ENCODE measurements at places on chromosomes 16 and 17.
A peak's percentile ranks its signal among the peaks of the same experiment; 100 is the strongest.

GRCh38 chr17:47949197-47949759 is 7.9 kb downstream of the PNPO start:
- DNase-seq, result peak; percentile 64

GRCh38 chr17:31283841-31284240 is 13.2 kb downstream of the OMG start:
- no peak for DNase-seq

DNA sequence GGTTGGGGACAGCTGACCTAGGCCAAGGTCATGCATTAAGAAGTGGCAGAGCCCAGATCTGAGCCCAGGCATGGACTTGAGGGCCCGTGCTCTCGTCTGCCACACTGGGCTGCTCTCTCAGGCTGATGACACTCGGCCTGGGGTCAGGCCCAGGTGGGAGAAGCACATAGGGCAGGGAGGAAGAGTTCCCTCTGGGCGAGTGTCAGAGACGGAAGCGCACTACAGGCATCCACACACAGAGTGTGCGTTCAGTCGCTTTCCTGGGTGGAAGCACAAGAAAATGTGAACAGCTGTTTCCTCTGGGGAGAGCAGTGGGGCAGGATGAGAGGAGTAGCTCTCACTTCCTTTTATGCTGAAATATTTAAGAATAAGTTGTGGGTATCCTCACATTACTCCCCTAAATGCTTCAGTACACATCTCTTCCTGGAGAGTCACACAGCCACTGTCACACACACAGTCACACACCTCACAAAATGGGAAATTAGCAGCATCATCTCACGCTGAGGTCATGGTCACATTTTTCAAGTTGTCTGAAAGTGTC is 59.7 kb downstream of the B9D1 start:
- no peak for DNase-seq

DNA sequence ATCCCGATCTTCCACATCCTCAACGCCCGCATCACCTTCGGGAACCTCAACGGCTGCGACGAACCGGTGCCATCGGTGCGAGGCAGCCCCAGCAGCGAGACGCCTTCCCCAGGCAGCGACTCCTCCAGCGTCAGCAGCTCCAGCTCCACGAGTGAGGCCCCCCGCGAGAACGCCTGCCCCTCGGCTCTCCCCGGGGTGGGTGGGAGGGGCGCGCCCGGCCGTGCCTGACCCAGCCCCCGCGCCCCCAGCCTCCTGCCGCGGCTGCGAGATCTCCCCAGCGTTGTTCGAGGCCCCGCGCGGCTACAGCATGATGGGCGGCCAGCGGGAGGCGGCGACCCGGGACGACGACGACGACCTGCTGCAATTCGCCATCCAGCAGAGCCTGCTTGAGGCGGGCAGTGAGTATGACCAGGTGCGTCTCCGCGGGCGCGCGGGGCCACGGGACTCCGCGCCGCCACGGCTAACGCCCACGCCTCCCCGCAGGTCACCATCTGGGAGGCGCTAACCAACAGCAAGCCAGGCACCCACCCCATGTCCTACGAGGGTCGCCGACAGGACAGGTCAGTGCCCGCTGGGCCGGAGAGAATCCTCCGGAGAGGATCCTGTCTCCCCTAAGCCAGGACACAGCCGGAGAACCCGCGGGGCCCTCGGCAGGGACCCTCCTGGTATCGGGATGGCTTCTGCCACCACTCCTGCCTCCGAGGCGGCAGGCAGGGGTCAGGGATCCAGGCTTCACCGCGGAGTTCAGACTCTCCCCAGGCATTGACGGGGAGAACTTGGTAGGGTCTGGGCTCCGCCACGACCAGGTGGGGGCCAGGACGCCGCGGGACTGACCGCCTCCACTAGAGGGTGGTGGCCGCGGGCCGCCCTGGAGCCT is 10.1 kb downstream of the CORO6 start:
- no peak for DNase-seq

DNA sequence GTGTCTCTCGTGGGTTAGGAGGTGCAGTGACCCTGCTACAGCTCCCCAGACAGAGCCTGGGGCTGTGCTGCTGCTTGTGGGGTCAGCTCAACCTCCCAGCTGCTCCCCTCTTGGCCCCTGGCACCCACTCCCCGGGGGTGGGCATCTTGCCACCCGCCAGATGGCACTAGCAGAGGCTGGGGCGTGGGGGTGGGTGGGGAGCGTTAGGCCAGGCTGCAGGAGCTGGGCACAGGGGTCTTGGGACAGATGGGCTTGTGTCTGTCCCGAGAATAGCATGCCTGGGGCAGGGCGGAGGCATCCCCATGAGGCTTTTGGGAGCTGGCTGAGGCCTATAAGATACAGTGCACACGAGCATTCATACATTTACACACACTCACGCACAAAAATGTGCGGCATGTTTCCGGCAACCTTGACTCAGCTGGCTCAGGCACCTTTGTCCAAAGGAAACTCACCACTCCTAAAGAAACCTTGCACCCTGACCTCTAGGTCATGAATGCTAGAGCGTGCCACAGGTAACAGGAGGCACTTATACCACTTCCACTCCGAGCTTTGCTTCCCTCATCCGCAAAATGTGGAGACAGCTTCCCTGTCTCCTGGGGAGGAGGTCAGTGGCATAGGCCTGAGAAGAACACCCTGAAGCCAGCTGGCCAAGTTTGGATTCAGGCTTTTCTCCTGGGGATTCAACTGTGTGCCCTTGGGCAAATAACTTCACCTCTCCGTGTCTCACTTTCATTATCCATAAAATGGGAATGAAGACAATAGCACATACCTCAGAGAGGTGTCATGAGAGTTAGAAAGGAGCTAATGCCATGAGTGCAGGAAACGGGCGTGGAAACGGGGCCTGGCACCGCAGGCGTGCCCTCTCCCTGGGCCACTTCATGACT is 78.9 kb upstream of the LHX1 start:
- no peak for DNase-seq

- DNase-seq, result no peak
Measured at GRCh38 chr16:16076423-16076813, 127.0 kb downstream of the ABCC1 start.

DNA sequence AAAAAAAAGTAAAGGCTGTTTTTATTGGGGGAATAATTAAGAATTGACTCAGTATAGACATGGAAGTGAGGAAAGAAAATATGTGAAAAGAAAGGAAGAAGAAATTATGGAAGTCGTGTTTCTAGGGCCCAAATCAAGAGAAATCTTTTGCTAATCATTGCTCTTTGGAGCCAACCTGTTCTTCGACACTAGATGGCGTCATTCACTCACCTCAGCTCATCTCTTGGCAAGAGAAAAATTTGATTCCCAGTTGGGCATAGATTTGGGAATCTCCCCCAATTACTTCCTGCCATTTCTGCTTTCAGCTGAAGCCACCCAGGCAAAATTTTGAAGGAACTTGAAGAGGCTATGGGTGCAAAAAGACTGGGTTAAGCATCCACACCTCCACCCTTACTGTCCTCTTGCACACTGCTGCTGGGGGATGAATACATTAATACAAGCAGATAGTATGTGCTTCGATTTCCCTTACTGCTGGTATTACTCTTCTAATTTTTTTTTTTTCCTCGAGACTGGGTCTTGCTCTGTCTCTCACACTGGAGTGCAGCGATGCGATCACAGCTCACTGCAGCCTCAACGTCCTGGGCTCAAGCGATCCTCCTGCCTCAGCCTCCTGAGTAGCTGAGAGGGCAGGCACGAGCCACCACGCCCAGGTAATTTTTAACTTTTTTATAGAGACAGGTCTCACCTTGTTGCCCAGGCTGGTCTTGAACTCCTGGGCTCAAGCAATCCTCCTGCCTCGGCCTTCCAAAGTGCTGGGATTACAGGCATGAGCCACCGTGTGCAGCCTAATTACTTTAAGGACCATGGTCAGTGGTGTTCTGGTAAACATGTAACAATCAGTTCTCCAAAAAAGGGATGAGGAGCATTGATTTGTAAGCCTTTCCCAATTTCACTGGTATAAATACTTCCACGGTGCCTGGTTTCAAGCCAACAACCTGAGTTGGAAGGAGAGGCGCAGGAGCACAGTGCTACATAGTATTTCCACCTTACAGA is 13.5 kb downstream of the PSMD7 start:
- DNase-seq, result no peak

DNA sequence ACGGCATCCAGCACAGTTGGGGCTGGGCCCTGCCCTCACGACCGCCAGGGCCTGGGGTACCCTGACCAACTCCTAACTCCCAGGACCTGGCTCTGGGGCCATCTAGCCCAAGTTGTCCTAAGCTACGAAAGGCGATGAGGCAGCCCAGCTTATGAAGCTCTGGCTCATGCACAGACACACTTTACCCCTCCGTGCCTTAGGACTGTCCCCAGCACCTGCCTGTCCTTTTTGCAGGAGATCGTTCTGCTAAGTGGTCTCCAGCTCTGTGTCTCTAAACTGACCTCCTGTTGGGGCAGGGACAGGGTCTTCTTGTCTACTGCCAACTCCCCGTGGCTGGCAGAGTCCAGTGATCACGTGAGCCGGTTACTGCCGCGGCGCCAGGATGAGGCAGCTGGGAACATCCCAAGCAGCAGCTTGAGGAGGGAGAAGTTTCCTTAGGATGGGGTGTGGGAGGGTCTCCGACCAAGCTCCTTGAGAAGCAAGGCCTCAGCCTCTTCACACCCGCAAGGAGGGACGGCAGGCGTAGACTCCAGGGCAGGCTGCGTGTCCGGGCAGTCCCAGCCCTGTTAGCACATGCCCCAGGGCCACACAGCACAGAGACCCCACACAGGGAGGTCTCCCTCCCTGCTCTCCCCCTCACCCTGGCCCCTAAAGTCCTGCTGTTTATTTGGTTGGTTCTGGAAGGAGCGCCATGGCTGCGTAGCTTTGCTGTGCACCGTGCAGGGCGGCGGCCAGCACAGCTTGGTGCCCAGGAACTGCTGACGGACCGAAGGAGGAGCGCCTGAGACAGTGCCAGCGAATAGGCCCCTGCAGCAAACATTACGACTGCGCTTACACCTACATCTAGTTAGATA is 16.4 kb upstream of the METRNL start:
- DNase-seq, result no peak

DNA sequence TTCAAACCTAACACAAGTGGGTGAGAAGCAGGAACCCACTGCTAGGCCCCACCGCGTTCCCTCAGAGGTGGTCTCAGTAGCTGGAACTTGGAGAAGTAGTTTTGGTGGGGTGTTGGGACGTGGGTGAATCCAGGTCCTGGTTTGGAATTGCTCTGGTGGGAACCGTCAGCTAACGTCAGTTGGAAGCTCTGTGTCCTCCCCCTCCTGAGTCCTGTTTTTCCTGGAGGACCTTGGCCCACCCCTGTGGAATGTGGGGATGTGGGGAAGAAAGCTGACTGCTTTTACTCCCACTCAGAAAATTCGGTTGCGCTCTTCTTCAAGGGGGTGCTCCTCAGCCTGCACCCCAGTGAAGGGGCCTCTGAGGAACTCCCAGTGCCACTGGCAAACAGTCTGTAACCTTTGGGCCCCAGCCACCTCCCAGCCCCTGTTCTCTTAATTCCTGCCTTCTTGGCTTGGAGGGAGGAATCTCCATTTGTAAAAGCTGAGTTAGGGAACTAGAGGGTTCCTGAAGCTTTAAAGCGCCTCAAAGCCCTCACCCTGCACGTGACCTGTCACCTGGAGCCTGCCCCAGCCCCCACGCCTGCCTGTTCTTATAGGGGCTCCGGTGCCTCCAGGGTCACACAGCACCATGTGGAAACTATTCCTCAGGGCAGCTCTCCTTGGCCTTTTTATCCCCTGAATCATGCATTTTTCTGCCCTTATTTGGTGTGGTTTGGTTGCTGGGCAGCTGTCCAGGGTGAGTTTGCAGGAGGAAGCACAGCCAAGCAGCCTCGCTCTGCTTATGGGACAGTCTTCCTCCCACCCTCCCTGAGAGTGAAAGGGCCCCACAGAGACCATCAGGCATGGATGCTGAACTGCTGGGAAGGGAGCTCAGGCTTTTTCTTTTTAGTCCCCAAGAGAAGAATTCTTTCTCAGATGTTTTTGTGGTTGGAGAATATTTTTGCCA is 16.2 kb upstream of the NAGLU start:
- DNase-seq, result no peak

DNA sequence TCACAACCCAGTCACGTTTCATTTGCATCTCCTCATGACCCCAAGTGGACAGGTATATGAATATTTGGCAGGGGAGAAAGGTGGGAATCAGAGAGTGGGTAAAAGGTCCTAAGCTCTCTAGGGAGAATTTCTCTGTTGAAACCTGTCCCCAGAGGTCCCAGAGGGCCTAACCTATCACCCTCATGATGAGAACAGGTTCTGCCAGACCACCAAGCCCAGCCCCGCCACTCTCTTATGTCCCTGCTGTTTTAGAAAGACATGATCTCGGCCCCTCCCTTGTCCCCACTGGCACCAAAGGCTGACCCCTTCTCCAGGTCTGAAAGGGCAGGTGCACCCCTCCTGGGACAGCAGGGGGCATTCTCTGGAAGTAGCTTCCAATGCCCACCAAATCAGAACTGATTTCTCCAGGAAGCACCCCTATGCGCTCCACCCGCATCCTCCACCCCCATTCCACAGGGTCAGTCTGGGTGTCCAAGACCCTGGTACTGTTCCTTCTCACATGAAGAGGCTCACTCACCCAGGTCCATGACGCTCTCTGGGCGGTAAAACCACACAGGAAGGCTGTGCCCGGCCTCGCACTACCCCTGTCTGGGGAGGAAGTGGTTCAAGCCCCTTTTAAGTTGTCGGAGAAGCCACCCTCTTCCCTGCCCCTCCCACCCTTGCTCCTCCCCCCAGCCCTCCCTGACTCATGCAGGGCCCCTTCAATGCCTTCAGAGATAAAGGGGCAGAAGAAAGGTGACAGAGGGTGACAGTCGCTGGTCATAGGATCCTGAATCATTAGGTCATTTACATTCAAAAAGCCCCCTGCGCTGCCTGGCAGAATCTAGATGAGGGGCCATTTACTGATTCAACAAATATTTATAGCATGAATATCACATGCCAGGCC is at the start of gene CCR7:
TSS of gene CCR7 (minus strand) at position 590 of the 886 bp plus-strand sequence. CDS start at position 527, 63 bp downstream.
- no peak for DNase-seq

GRCh38 chr16:35754391-35755369 is 2295.3 kb downstream of the TP53TG3F start:
- DNase-seq, result no peak

DNA sequence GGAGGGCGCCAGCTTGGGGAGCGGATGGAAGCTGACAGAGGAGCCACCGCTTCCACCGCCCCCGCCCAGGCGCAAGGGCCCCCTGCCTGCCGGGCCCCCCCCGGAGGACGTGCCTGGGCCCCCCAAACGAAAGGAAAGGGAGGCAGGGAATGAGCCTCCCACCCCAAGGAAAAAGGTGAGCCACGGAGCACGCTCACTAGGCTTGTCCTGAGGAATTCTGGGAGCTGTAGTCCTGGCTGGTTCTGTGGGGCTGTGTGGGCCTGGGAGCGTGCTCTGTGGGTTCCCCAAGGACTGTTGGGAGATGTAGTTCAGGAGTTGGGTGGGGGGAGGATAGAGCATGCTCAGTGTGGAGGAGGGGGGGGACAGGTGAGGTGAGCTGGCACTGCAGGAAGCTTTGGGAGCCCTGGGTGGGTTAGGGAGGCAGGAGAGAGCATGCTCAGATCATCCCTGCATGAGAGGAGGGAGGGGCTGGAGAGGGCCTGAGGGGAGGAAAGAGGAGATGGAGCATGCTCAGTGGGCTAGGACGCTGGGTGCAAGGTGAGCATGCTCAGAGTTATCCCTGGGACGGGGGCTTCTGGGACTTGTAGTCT is 4.5 kb downstream of the FBXL19 start:
- DNase-seq, result peak; percentile 84

GRCh38 chr16:17512636-17513220 is 42.0 kb upstream of the XYLT1 start:
- no peak for DNase-seq

Measured in NCI-H1436 treated with DMSO at 0.1 percent for 48 hours (cell line).